Hypothalamus (tissue), 51 donors: ENCODE measurements at places on chromosomes 5 and 9.

DNA sequence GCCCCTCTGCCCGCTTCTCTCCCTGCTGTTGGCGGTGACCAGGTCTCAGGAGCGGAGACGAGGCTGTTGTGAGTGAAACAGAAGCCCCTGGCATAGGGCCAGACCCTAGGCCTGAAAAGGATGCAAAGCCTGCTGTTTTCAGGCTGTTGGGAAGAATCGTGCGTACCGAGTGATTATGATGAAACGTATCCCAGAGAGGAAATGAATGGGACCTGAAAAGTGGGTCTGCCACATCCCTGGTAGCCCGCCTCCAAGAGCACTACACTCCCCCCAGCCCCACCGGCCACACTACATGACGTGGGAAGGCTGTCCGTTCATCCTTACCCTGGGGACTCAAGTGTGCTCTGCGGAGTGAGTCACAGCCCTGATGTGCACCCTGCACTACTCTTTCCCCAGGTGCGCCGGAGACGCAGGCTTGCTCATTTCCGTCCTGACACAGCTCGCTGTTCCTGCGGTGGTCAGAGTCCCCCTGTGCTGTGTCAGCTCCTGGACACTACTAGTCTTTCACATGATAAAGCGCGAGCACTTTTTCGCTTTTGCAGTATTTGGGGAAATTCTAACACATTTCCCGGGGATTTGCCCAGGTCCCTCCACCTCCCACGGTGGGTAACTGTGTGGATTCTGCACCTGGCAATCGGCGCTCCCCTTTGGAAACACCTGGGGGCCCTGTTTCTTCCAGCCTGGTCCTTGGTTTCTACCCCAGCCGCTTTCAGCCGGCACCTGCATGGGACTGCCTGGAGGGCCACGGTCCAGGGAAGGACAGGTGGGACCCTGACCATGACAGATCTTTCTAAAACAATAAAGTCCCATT, 91.5 kb downstream of the ANKRD33B start:
- DNase-seq, result no peak

DNA sequence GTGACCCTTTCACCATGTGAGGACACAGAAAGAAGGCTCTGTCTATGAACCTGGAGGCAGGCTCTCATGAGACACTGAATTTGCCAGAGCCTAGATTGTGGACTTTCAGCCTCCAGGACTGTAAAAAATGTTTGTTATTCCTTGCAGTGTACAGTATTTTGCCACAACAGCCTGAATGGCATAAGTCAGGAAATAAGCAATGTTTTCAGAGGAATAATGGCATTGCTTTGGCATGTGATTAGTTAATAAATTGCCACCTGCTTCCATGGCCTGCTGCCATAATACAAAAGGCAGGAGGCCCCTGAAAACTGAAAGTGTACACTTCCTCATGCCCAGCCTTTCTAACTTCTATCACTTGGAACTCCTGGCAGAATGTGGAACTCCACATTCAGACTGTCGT, 408.1 kb downstream of the GADD45G start:
- DNase-seq, result no peak

- peak; percentile 36 for DNase-seq
These were observed 796 bp downstream of the LNPEP start for GRCh38 chr5:96936431-96937320.

GRCh38 chr9:71764463-71764862, 3.9 kb downstream of the CEMIP2 start:
- DNase-seq, result no peak

- DNase-seq, result no peak
These were observed 129.1 kb downstream of the MACROH2A1 start for GRCh38 chr5:135269931-135270421.

- DNase-seq, result no peak
These were observed 1.9 kb upstream of the IL13 start for GRCh38 chr5:132655821-132656773.

GRCh38 chr5:88778736-88779135, 104.2 kb downstream of the MEF2C start:
- peak; percentile 18 for DNase-seq

GRCh38 chr9:16811987-16812685, 58.3 kb downstream of the BNC2 start:
- no peak for DNase-seq

GRCh38 chr9:110890416-110890815, 147.9 kb downstream of the LPAR1 start:
- DNase-seq, result no peak

DNA sequence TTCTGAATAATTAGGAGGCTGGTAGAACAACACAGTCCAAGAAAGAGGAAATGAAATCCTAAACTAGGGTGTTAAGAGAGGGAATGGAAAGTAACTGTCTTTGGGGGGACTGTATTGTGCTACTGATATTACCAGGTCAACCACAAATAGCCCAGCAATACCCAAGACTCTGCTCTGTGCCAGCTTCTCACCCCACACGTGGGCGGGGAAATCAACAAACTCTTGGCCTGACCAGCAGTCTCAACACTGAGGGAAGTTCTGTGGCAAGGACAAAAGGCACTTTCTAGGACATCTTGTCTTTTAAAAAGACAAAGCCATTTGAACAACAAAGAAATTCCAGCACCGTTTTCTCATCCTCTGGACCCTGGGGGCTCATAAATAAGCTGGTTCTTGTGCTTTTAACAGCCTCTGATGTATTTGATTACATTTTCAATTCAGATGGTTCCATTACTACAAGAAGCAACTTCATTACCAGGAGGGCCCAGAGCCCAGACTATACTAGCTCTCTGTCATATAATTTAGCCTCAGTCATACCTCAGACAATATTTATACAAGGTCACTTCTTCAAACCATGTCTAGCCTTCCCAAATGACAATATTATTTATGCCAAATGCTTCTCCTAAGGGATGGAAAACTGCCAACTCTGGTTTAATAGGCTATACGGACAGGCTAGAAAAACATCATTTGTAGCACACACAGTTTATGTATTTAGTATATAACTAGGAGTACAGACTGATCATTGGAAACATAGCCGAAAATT, 297.8 kb downstream of the CWC27 start:
- no peak for DNase-seq

DNA sequence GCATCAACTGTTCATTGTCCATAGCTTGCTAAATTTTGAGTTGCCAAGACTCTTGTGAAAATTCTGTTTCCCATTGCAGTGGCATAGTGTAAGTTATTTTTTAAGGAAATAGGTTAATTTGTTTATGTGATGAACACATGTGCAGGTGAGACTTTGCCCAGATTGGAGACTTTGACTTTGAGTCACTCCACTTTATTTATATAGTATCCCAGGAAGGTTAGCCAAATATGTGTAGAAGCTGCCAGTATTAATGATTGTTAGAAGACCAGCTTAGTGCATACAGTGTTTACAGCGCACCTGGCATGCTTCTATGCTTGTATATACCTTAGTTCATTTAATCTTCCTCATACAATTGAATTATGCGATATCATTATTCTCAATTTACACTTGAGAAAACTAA, 51.0 kb downstream of the MTAP start:
- no peak for DNase-seq

- DNase-seq, result no peak
These were observed 145.4 kb upstream of the SHB start for GRCh38 chr9:38214432-38214831.

- no peak for DNase-seq
These were observed 279.1 kb downstream of the TRIM32 start for GRCh38 chr9:116966199-116966598.
